ENCODE measurements at places on chromosomes 2 and 18.

GRCh38 chr18:76451396-76452331 lies 43.4 kb downstream of the ZNF516 start:
- no peak for DNase-seq

DNA sequence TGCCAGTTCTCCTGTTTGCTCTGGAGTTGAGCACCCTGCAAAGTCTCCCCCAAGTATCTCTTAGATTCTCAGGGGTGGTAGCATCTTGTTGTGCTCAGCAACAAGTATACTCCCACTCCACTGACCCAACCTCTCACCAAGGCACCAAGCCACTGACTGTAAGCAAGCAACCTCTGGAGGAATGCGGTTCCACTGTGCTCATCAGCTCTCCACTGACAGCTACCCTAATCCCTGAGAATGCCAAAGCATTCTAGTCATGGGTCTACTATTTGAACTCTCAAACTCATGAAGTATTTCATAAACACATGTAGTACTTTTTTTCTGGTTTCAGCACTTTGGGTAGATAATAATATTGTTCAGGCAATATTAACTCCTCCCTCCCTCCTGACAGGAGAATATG lies 170.0 kb downstream of the EPHA4 start:
- no peak for DNase-seq

GRCh38 chr18:53757328-53757727 lies 467.1 kb downstream of the MBD2 start:
- no peak for DNase-seq

GRCh38 chr2:240792629-240793312 lies 27.2 kb downstream of the KIF1A start:
- DNase-seq = no peak

- no peak for DNase-seq
These were observed 44.9 kb upstream of the ORC2 start for GRCh38 chr2:201008296-201008829.

- no peak for DNase-seq
These were observed 3.0 kb downstream of the VWA3B start for GRCh38 chr2:98089941-98090340.
